ENCODE measurements at places on chromosomes 6 and 20. TPM values are rescaled to one million over a fixed set of nuclear protein-coding genes. Genes with fewer than 3 reads are reported as not detected.

The MICB gene
- total RNA-seq = 16.5 TPM

The ELOVL2 gene
- total RNA-seq = 9.4 TPM

The SFTA2 gene
- not detected for total RNA-seq

The TFAP2A gene
- 5.2 TPM for total RNA-seq

The CLPSL2 gene
- not detected for total RNA-seq

The ADAT2 gene
- 3.1 TPM for total RNA-seq

The RIMS4 gene
- total RNA-seq = 0.02 TPM

The VARS2 gene
- total RNA-seq = 28.2 TPM

The POFUT1 gene
- 60.8 TPM for total RNA-seq

The IL17A gene
- not detected for total RNA-seq

The CARMIL1 gene
- total RNA-seq = 12.4 TPM

The SPATA25 gene
- 0.21 TPM for total RNA-seq

The SMOC2 gene
- not detected for total RNA-seq

The HLA-DMB gene
- not detected for total RNA-seq

The ENPP4 gene
- not detected for total RNA-seq

The CGA gene
- total RNA-seq = not detected

The CFB gene
- total RNA-seq = 4.0 TPM

The GJE1 gene
- total RNA-seq = not detected

The PSMB9 gene
- 51.9 TPM for total RNA-seq

The NRSN1 gene
- total RNA-seq = not detected

The NKX2-4 gene
- total RNA-seq = not detected

The TRIM10 gene
- not detected for total RNA-seq

The NTSR1 gene
- 9.0 TPM for total RNA-seq

The ELOVL4 gene
- total RNA-seq = 2.4 TPM

The GFRAL gene
- total RNA-seq = not detected

The ULBP2 gene
- total RNA-seq = 17.3 TPM

The NCOA7 gene
- total RNA-seq = 9.9 TPM

The BCAS1 gene
- total RNA-seq = 0.07 TPM

The SKIC2 gene
- total RNA-seq = 29.9 TPM

The PPP1R3G gene
- 0.22 TPM for total RNA-seq

The TPMT gene
- total RNA-seq = 17.9 TPM

The RHAG gene
- total RNA-seq = not detected

The ULBP1 gene
- total RNA-seq = 0.07 TPM

The DACT2 gene
- total RNA-seq = not detected

The BPIFA1 gene
- not detected for total RNA-seq

The FAM83B gene
- not detected for total RNA-seq

The LGSN gene
- total RNA-seq = not detected

The BANF2 gene
- total RNA-seq = not detected

The HS3ST5 gene
- total RNA-seq = not detected

The FAM209A gene
- total RNA-seq = not detected

The CDH26 gene
- total RNA-seq = not detected

The TAAR5 gene
- not detected for total RNA-seq

The TFAP2C gene
- total RNA-seq = 1.9 TPM

The SNPH gene
- 13.9 TPM for total RNA-seq

The ULBP3 gene
- 2.1 TPM for total RNA-seq

The KIF25 gene
- not detected for total RNA-seq

The FOXQ1 gene
- total RNA-seq = 0.24 TPM

The SYTL3 gene
- 1.7 TPM for total RNA-seq

All from A172 (cell line).